A172 (cell line): ENCODE measurements at places on chromosomes 16 and 17. TPM values are rescaled to one million over a fixed set of nuclear protein-coding genes. Genes with fewer than 3 reads are reported as not detected.

DNA sequence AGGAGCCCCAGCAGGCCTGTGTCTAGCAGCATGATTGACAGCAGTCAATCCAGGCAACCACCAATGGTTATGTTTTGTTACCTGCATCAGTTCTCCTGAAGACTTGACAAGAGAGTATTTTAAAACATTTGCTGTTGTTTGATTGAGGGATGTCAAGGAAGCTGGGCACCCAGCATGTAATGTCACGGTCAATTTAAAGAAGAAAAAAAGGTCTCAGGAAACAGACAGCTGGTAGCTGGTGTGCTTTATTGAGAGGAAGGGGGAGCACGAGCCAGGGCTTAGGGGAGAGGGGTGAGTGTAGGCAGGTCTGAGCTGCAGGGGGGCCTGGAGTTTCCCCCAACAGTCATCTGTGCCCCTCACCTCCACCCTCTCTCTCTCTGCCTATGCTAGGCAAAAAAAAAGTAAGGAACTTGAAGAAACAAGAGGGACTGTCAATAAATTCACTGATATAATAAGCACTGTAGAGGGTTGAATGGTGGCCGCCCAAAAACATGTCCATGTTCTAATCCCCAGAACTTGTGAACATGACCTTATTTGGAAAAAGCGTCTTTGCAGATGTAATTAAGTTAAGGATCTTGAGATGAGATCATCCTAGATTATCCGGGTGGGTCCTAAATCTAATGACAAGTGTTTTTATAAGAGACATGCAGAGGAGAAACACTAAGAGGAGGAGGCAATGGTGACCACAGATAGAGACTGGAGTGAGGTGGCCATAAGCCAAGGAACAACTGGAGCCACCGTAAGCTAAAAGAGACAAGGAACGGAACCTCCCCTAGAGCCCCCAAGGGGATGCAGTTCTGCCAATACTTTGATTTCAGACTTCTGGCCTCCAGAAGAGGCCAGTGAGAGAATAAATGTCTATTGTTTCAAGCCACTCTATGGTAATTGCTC is 14.5 kb downstream of the TSPOAP1 start:
- no peak for DNase-seq

DNA sequence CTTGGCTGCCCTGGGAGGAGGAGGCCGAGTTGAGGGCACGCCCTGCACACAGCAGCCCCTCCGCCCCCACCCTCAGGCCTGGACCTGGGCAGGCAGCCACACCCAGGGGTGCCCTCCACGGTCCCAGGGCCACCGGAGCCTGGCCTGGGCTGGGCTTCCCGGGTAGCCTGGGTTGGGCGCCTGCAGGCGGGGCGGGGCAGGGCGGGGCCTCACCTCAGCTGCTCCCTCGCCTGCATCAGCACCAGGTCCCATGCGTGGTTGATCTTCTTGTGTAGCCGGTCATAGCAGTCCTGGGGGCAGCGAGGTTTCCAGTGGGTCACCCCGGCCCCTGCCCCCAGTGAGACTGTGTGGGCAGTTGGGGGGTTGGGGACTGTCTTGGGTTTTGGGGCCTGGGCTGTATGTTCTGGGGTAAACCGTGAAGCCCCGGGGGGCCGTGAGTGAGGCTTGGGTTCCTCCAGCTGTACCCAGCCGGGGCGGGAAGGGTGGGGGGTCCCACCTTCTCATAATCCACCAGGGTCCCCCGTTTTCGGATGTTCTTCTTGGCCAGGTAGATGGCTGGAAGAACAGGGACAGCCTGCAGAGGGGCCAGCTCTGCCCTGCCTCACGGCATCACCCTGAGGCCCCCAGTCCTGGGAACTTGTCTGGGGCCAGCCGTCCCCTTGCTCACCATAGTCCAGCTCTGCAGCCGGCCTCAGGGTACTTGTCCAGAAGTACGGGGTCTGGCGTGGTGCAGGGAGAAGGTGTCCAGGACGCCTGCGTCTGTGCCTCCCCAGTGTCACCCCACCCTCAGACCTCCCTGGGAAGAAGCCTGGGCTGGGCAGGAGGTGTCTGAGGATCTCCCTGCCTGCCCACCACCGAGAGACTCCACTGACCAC is 2.0 kb downstream of the RGS11 start:
- no peak for DNase-seq

DNA sequence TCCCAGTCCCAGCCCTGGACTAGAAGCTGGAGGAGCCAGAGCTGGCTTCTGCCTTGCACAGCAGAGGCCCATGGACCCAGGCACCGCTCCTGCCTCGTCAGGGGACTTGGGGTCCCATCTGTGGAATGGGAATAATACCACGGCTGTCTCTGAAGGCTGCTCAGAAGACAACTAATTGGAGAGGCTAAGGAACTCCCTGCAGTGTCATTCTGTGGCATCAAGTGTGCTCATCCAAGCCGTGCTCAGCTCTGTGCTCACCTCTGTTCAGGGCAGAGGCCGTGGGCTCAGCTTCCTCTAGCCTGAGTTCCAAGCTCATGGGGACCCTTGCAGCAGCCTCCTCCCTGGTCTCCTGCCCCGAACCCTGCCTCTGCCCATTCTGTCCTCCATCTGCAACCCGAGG is 31.8 kb downstream of the BEAN1 start:
- no peak for DNase-seq

AARS1 gene
- total RNA-seq, result 68.0 and 74.4 TPM in 2 replicates

TBC1D3I gene
- 0.22 TPM in 1 of 2 replicates, not detected in the other for total RNA-seq

CPHXL2 gene
- total RNA-seq, result not detected in 2 replicates
